GM13976 (cell line): ENCODE measurements at places on chromosomes 13 and 19.
A peak's percentile ranks its signal among the peaks of the same experiment; 100 is the strongest.

DNA sequence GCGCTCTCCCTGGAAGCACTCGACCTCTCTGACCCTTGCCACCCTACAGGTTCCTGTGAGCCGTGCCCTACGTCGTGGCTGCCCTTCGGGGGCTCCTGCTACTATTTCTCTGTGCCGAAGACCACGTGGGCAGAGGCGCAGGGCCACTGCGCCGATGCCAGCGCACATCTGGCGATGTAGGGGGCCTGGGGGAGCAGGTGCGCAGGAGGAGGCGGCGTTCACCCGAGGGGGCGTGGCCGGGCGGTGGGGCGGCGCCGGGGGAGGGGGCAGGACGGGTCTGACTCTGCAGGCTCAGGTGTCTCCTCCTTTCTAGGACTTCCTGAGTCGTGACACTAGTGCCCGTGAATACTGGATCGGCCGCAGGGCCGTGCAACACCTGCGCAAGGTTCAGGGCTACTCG, 26.4 kb downstream of the CLEC4M start:
- DNase-seq = peak; percentile 54

DNA sequence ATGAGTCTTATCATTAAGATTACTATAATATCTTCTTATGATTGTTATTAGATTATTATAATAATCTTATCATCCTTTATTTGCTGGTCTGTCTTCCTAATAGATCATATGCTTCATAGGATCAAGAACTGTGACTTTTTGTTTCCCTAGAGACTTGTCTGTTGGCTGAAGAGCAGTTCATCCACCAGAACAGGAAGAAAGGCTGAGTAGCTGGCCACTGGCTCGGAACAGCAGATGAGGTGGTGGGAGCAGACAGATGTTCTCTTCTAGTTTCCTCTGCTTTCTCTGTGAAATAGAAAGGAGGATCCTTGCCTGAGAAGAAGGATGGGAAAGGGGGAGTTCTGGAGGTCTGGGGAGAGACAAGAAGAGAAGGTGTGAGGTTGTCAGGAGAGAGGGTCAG, 120.0 kb downstream of the CCNA1 start:
- no peak for DNase-seq

DNA sequence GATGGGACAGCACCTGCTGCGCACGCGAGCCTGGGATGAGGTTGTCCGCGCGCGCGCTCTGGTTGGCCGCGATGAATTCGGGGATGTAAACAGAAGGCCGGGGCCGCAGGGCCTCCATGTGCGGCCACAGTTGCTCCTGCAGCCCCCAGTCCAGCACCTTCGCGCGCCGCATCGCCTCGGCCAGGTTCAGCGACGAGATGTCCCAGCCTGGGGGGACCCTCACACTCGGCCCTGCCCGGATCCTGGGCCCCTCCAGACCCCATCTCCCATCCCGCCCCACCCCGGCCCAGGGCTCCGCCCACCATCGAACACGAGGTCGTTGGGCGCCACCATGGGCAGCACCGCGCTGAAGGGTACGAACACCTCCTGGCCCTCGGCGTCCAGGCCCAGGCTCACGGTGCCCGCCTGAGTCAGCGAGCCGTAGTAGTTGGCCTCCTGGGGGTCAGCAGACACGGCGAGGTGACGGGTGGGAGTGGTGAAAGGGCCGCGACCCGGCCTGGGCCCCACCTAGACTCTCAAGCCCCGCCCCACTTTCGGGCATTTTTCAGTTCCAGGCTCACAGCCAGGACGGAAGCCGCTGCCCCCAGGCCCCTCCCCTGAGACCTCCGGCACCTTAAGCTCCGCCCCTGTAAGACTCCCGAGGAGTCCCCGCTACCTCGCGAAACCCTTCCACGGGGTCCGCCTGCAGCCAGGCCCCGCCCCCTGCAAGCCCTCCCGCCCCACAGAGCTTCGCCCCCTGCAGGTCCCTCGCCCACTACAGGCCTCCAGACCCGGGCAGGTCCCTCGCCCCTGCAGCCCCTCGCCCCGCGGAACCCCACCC, 1.1 kb downstream of the ISYNA1 start:
- peak; percentile 96 for DNase-seq

DNA sequence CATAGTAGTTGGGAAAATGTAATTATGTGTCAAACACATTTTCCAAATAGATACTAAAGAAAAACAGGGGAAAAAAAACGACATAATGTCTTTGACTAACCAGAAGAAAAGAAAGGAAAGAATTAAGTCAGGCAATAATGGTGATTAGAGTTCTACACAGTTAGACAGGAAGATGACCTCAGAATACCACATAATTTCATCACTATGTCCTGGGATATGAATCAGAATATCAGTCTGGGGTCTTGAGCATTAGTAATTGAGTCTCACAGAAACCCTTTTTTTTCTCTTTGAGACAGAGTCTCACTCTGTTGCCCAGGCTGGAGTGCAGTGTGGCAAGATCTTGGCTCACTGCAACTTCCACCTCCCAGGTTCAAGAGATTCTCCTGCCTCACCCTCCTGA, 503.4 kb downstream of the SLITRK1 start:
- DNase-seq = no peak

- peak; percentile 87 for DNase-seq
These were observed 499 bp downstream of the LSM7 start for GRCh38 chr19:2327773-2328400.

DNA sequence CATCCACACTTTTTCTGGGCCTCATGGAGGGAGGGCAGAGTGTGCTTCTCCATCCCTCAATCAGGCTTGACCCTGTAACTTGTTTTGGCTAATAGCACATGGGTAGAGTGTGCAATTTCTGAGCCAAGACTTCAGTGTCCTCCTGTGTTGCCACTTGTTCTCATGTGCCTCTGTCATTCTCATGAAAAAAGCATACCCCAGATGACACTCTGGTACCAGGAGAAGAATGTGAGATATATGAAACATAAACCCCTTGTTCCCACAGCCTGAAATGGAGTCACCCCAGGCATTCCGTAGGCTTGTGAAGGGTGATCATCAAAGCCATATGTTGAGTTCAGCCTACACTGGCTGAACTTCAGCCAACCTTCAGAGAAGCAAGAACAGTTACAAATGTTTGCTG, 239.2 kb upstream of the MIR17HG start:
- DNase-seq = no peak

- DNase-seq = no peak
These were observed 17.3 kb downstream of the C19orf81 start for GRCh38 chr19:50666346-50667176.

GRCh38 chr19:2923510-2923909, 21.3 kb downstream of the ZNF77 start:
- DNase-seq = no peak

GRCh38 chr13:63855457-63856118, 2439.9 kb upstream of the PCDH20 start:
- no peak for DNase-seq

- no peak for DNase-seq
These were observed 2526.7 kb upstream of the PCDH20 start for GRCh38 chr13:63942372-63942771.

DNA sequence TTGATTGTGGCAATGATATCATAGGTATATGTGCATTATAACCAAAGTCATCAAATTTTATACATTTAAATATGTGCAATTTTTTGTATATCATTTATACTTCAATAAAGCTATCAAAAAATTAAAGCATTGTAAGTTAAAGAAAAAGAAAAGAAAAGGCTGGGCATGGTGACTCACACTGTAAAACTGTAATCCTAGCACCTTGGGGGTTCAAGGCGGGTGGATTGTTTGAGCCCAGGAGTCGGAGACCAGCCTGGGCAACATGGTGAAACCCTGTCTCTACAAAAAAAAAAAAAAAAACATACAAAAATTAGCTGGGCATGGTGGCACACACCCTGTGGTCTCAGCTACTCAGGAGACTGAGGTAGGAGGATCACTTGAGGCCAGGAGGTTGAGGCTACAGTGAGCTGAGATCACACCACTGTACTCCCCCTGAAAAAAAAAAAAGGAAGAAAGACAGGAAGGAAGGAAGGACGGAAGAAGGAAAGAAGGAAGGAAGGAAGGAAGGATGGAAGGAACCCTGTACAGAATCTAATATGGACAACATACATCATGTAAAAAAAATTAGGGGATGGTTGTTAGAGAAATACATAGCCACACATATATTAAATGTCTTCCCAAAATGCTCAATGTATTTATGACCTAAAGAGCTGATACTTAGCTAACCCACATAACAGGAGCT, 21.7 kb upstream of the SLC25A30 start:
- DNase-seq = no peak

DNA sequence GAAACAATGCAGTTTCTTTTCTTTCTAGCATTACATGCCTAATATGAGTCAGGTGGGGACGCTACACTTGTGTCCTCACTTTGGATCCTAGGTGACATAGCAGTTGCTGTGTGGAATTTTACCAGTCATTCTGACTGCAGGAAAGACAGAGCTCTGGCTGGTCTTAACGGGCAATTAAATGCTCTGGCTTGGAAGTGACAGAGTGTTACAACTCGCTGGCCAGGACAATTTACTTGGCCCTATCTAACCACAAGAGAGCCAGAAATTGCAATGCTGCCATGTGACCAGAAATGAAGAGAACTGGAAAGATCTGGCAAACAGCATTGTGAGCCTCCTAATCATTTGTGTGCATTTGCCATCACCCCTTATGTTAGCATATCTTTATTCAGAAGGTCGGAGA, 351.1 kb downstream of the DCT start:
- no peak for DNase-seq

DNA sequence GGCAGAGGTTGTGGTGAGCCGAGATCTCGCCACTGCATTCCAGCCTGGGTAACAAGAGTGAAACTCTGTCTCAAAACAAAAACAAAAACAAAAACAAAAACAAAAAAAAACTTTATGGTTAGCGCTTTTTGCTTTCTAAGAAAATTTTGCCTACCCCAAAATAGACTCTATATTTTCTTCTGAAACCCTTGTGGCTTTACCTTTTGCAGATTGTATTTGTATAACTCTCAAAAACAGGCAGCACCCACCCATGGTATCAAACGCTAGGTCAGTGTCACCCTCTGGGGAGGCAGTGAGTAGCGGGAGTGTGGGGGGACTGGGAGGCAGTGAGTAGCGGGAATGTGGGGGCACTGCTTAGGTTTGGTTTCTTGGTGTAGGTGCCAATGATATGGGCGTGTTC, 7.5 kb upstream of the SLC39A3 start:
- no peak for DNase-seq

DNA sequence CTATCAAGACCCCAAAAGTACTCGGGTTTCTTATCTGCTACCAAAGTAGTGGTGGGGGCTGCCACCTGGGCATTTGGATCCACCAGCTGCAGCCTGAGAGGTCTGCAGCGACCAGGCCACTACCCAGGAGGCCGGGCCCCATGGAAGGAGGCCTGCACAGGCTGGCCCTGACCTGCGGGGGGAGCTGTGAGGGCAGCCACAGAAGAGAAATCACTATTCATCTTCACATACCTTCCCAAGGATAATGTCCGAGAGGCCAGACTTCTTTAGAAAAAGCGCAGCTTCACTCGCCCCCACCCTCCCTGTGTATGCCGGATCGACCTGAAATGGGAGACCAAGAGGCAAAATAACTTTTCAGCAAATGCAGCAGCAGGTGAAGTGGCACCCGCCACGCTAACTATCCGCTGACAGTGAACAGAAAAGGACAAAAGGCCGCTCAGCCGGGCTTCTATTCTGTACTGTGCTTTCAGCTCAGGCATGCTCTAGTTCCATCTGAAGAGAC, 30.1 kb downstream of the EPS15L1 start:
- DNase-seq = no peak

GRCh38 chr13:95607366-95607765, 37.1 kb downstream of the DZIP1 start:
- DNase-seq = no peak

- no peak for DNase-seq
These were observed 83.6 kb upstream of the KLF12 start for GRCh38 chr13:74217811-74218210.

DNA sequence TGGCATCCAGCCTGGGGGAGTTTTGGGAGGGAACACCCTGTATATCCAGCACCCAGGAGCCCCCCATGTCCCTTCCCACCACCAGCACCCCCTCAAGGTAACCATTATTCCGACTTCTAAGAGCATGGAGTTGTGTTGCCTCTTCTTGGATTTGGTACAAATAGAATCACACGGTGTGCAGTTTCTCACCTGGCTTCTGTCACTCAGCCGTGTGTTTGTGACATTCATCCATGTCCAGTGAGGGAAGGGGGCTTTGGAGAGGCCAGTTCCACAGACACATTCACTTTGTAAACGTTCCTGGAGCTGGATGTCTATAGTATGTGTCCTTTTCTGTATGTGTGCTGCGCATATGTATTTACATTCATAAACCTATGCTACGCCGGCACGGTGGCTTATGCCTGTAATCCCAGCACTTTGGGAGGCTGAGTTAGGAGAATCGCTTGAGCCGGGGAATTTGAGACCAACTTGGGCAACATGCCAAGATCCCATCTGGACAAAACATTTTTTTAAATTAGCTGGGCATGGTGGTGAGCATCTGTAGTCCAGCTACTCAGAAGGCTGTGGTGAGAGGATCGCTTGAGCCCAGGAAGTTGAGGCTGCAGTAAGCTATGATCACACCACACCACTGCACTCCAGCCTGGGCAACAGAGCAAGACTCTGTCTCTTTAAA, 36.6 kb downstream of the MYH14 start:
- DNase-seq = no peak

- DNase-seq = no peak
These were observed 33.9 kb downstream of the GPR12 start for GRCh38 chr13:26726684-26727083.

- DNase-seq = no peak
These were observed 411.7 kb downstream of the KCNRG start for GRCh38 chr13:50426927-50427326.

- DNase-seq = no peak
These were observed 4.1 kb upstream of the TLE6 start for GRCh38 chr19:2973229-2973628.

DNA sequence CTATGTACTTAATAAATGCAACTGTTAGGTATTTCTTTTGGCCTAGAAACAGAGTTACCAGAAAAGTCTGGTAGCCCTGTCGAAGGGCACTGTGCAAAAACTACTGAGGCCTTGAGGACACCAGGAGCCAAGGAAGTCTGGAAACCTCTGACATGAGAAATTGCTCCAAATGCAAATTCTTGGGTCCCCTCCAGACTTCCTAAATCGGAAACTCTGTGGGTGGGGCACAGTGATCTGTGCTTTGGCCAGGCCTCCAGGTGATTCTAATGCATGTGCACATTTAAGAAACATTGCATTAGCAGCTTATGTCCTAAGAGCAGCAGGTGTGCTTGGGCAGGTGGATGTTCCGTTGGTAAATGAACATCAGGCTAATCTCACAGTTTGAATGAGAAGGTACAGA, 50.0 kb downstream of the STARD13 start:
- no peak for DNase-seq
